ENCODE measurements at places on chromosomes 4 and X.

- no peak for DNase-seq
Observed at GRCh38 chr4:39715788-39716187, 17.9 kb downstream of the UBE2K start.

DNA sequence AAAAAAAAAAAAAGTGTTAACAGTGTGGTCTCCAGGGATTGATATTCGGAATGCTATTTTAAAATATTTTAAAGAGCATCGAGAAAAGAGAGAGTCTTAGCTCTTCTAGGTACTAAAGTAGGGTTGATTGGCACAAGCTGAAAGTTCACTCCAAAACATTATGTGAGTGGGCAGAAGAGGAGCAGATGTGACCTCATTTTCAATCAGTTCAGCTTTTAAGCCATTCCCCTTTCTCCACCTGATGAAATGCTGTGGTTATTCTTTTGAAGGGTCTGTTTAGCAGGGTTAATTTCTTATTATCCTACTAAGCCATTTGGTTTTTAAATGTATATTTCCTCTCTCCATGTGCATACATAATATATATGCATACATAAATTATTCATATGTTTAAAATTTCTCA is 69.2 kb downstream of the GALNT7 start:
- no peak for DNase-seq

- no peak for DNase-seq
Observed at GRCh38 chrX:78710171-78710570, 37.3 kb upstream of the LPAR4 start.

- no peak for DNase-seq
Observed at GRCh38 chr4:44351069-44351468, 97.5 kb downstream of the KCTD8 start.

- DNase-seq: no peak
Observed at GRCh38 chr4:107562316-107562715, 157.7 kb downstream of the PAPSS1 start.

- no peak for DNase-seq
Observed at GRCh38 chrX:46704767-46705386, 54.0 kb downstream of the SLC9A7 start.

DNA sequence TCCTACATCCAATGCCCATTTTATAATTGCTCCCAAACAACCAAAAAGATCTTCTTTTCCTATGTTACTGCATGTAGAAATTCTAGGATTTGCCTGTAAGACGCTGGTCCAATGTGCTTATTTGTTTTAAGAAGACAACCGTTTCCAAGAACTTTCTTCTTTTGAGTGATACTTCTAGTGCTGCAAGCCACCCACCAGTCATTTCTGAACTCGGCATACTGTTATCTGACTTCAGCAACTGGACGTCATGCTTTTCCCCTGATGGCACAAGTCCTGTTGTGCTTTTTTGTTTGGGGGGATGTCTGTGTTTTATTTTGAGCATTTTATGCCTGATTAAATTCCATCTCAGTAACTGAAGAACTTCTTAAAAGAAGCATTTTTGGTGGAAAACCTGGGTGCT is 16.0 kb upstream of the RAP1GDS1 start:
- no peak for DNase-seq

GRCh38 chr4:90306810-90307209 is 179.6 kb downstream of the CCSER1 start:
- DNase-seq: no peak

- no peak for DNase-seq
Observed at GRCh38 chr4:100696531-100696930, 178.7 kb upstream of the EMCN start.

GRCh38 chr4:135601351-135601750 is 1399.8 kb upstream of the PABPC4L start:
- no peak for DNase-seq

DNA sequence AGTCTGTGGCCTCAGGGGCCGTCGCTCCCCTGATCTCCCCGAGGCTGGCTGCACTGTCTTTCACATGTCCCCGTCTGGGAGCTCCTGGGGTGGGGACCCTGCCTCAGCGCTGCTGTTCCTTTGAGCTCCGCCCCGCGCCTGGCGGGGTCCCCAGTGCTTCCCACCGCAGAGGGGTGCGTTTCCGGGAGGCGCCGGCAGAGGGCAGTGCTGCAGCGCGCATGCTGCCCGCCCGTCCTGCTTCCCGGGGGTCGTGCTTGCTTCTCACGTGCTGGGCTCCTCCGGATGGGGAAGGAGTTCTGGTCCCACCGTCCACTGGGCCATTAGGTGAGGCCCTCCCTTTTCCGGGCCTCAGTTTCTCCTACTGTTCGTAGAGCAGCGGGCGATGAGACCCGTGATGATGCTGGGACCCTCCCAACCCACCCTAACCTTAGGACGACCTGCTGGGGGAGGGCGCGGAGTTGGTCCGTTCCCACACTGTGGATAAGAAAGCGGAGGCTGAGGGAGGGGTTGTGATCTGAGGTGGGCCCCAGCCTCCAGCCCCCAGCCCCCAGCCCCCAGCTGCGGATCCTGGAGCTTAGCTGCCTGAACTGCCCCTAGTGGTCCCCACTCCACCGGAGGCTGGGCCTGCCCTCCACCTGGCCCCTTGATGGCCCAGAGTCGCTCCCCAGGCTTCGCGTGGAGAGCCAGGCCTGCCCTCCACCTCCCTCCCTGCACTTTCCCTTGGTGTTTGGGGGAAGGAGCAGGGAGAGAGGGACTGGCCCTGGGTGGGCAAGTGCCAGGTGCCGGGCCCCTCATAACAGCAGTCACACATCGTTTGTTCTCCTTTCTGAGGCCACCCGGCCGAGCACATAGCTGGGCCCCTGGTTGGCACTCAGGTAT is 15.3 kb downstream of the CPZ start:
- DNase-seq: no peak

GRCh38 chrX:31268359-31268758 is 196.5 kb upstream of the FTHL17 start:
- no peak for DNase-seq

DNA sequence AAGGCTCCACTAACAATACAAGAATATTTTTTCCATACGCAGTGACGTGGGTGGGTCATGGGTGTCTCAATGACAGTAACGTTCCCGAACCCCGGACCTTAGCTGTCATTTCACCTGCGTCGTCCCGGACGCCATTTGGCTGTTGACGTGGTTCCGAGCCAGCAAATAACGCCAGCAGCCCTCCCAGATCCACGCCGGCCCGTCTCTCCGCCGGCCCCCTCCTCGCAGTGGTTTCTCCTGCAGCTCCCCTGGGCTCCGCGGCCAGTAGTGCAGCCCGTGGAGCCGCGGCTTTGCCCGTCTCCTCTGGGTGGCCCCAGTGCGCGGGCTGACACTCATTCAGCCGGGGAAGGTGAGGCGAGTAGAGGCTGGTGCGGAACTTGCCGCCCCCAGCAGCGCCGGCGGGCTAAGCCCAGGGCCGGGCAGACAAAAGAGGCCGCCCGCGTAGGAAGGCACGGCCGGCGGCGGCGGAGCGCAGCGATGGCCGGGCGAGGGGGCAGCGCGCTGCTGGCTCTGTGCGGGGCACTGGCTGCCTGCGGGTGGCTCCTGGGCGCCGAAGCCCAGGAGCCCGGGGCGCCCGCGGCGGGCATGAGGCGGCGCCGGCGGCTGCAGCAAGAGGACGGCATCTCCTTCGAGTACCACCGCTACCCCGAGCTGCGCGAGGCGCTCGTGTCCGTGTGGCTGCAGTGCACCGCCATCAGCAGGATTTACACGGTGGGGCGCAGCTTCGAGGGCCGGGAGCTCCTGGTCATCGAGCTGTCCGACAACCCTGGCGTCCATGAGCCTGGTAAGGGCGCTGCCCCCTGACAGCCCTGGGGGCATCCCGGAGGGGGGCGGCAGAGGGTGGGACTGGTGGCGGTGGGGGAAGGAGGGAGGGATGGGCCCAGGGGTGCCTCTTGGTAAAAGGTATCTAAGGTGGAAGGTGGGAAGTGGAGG is at the start of gene CPE:
Gene CPE (plus strand): TSS at position 264 of the 933 bp plus-strand sequence. CDS start 214 bp downstream, at position 478.
- peak; percentile 80 for DNase-seq

GRCh38 chr4:152115794-152116193 is 355.0 kb upstream of the GATB start:
- no peak for DNase-seq

GRCh38 chr4:86060341-86060740 is 299.5 kb downstream of the MAPK10 start:
- no peak for DNase-seq

DNA sequence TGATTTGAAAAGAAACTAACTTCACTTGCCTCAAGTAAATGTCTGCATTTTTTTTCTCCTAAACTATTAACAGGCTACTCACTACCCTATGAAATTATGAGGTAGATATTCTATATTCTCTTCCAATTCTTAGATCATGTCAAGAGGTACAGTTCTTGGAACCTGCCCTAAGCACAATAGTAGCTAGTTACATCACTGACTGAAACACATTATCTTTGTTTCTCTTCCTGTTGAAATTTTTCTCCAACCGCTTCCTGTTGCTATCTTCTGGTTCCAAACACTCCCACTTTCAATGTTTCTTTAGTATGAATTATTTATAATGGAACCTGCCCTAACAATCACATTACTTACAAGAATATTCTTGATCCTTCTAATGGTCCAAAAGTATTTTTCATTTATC is 5.0 kb upstream of the BANK1 start:
- no peak for DNase-seq

GRCh38 chr4:154497889-154498288 is 6.3 kb upstream of the DCHS2 start:
- no peak for DNase-seq

DNA sequence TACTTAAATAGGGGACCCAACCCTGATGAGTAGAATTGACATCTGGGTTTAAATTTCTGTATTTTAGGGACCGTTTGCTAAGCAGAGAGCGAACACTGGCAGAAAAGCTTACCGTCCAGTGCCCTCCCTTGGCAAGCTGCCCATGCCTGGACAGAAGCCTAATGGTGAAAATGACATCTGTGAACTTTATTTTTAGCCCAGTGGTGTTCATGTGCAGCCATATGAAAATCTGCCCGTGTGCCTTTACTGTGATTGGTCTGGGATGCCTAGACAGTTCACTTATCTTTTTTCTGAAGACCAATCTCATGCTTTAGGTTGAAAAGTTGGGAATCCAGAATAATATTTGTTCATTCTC is 1.1 kb downstream of the STBD1 start:
- peak; percentile 89 for DNase-seq

GRCh38 chr4:153143527-153144348 is 60.5 kb upstream of the TRIM2 start:
- DNase-seq: no peak
